Activated naive CD4-positive, alpha-beta T cell treated with anti-CD3 and anti-CD28 coated beads, Interleukin-2, amount 10 ng/mL, durations not matched to agents 5 hours and 36 hours (primary cell): ENCODE measurements at places on chromosomes 5 and 9. TPM values are rescaled to one million over a fixed set of nuclear protein-coding genes. Genes with fewer than 3 reads are reported as not detected.

The SMIM33 gene
- total RNA-seq = 2.1 TPM

The TLX3 gene
- total RNA-seq = not detected

The CCL19 gene
- total RNA-seq = not detected

The RNF183 gene
- total RNA-seq = not detected

The PTPRD gene
- total RNA-seq = not detected

The FLT4 gene
- 1.4 TPM for total RNA-seq

The CAMK4 gene
- total RNA-seq = 131 TPM

The FCHSD1 gene
- 64.8 TPM for total RNA-seq

The MFAP3 gene
- 27.4 TPM for total RNA-seq

The OGN gene
- not detected for total RNA-seq

The SEC16A gene
- total RNA-seq = 57.1 TPM

The SOX30 gene
- total RNA-seq = 0.12 TPM

The GHR gene
- total RNA-seq = not detected

The NRARP gene
- total RNA-seq = 1.1 TPM

The ROR2 gene
- total RNA-seq = 0.07 TPM
